Activated T-helper 1 cell treated with anti-CD3 and anti-CD28 coated beads, Interleukin-12 subunit alpha, Interleukin-12 subunit beta, Interleukin-2, Interleukin-4 antibody, amounts not matched to agents 30 ng/mL and 10 ng/mL and 1 ng/mL, durations not matched to agents 14 hours and 24 hours and 36 hours (primary cell): ENCODE measurements at places on chromosomes 11 and 22. TPM values are rescaled to one million over a fixed set of nuclear protein-coding genes. Genes with fewer than 3 reads are reported as not detected.

The FKBP2 gene
- total RNA-seq: 32.6 and 34.3 TPM in 2 replicates

- H3K4me3 ChIP-seq: no peak overlapping the region
- H3K36me3 ChIP-seq: peaks cover 22% of the 10 kb centered on the region
- no peak overlapping the region for H3K27ac ChIP-seq
- no peak for DNase-seq
These were observed 51.9 kb downstream of the SPECC1L start for GRCh38 chr22:24322522-24322921.

The GSTT2 gene
- total RNA-seq: not detected in 2 replicates

The CCDC188 gene
- 0.26 TPM in 1 of 2 replicates, not detected in the other for total RNA-seq

The LARGE1 gene
- total RNA-seq: 0.05 and 0.10 TPM in 2 replicates

The FSHB gene
- not detected in 2 replicates for total RNA-seq

The DEFB131B gene
- total RNA-seq: not detected in 2 replicates

DNA sequence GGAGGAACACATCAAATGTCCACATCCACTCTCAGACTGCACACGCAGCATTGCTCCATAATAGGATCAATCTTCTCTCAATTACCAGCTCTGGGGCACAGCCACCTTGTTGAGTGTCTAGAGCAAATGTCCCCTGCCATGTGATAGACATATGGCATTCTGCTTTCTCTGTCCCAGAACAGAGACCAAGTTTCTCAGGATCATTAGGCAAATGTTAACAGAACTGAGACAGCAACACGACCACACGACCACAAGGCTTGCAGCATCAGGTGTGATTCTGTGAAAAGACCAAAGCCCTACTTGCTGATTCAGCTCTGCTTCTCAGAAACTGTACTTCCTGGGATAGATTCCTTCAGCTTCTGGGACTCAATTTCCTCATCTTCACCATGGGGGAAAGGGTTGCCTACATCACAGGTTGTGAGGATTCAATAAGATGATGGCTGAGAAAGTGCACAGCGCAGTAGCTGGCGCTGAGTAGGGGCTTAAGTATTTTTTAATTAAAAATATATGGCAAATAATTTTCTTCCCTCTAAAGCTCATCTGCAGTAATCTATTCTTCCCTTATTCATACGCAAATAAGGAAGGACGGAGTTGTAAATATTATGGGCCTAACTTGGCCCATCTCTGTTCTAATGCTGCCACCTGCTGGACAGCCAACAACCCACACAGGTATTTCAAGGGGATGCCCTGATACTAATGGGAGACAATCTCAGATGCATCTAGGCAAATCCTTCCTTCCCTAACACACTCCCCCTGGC is 54.3 kb upstream of the USP47 start:
- H3K27ac ChIP-seq: no peak overlapping the region
- no peak overlapping the region for H3K4me3 ChIP-seq
- peak; percentile 36 for DNase-seq
- no peaks in the 10 kb centered on the region for H3K36me3 ChIP-seq

The GAS2 gene
- 2.0 and 2.1 TPM in 2 replicates for total RNA-seq

- H3K27ac ChIP-seq: peak overlapping the region; percentile 100
- no peak for DNase-seq
- peaks cover 27% of the 10 kb centered on the region for H3K36me3 ChIP-seq
- H3K4me3 ChIP-seq: peak overlapping the region; percentile 76
These were observed 8.5 kb downstream of the ADORA2A start for GRCh38 chr22:24435861-24436371.
